ENCODE measurements at places on chromosomes 2 and 18.
A peak's percentile ranks its signal among the peaks of the same experiment; 100 is the strongest.

DNA sequence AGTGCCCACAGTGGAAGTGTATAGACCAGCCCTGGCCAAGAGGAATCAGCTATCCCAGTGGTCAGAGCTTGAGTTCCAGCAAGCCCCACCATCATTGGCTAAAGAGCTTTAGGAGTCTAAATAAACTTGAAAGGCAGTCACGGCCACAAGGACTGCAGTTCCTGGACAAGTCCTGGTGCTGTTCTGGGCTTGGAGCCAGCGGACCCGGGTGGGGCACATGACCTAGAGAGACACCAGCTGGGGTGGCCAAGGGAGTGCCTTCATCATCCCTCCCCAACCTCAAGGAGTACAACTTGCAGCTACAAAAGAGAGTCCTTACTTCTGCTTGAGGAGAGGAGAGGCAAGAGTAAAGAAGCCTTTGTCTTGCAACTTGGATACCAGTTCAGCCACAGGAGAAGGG is 439.8 kb upstream of the TMEFF2 start:
- DNase-seq, result no peak

GRCh38 chr18:70418546-70419311 is 129.9 kb downstream of the SOCS6 start:
- no peak for DNase-seq

GRCh38 chr2:226720948-226721347 is 78.7 kb downstream of the IRS1 start:
- no peak for DNase-seq

DNA sequence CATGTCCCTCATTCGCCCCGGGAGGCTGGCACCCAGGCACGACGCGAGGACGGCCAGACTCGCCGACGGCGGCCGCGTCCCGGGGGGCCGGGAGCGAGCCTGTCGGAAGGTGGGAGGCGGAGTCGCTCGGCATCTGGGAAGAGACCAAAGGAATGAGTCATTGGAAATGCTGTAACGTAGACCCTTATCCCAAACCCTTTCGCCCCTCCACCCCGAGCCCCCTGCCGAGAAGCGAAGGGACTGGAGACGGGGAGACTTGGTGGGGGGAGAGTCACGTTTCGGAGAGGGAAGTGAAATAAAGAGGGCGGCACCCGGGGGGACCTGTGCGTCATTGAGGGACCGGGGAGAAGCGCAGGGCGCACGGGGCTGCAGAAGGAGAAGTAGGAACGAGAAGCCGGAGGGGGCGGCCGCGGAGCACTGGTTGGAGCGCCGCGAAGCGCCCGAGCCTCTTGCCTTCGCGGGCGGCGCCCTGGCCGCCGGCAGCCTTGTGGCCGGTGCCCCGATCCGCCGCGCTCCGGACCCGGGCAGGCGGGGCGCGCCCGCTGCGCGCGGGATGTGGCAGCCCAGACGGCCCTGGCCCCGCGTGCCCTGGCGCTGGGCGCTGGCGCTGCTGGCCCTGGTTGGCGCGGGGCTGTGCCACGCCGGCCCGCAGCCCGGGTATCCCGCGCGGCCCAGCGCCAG is at the start of gene EMILIN2:
TSS of gene EMILIN2 (plus strand) at position 371 of the 681 bp plus-strand sequence. CDS start at position 554, 183 bp downstream.
- peak; percentile 30 for DNase-seq

DNA sequence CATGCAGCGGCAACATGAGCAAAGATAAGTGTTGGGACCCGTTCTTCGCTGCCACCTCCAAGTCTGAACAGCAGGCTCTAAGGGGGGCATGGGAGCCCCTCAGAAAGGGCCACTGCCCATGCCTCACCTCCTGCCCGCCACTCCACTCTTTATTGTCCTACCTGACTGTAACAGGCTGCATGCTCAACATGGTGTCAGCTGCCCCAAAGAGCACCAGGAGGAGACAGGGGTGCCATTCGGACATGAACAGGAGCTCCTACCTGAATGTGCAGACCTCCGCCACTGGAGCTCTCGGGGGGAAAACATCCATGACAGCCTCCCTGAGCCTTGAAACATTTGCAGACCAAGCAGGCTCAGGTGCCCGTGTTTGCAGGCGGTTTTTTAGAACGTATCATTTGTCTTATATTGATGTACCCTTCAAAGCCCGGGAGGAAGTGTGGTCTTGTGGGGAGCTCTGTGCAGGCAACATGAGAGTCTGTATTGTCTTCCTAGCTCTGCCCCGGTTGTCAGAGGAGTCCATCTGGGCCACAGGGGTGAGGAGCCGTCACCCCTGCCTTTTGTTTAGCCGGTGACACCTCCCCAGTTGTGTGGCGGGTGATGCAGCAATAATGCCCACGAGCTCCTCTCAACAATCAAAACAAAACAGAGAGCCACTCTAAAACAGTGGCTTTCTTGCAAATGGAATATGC is 35.1 kb upstream of the CD8A start:
- no peak for DNase-seq

DNA sequence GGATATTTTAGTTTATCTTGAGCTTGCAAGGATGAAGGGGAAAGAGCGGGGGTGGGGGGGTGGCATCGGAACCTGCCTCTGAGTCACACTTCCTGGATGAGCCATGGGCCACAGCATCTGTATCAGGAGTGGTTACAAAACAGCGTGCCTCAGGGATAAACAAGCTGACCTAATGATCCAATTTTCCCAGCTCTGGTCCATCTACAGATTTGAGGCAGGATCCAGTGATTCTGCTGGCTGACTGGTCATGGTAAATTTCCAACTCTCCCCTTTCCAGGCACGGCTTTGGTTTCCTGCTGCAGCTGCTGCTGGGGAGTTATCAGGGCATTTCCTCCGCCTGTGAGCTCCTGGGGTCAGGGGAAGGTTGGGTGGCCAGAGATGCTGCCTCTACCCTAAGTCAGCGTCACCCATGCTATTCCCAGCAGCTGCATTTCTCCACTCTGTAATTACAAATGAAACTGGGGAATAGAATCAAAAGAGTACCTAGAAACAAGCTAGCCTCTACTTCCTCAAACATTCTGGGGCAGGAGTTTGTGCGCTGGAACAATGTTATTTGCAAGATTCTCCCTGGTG is 4.7 kb upstream of the HPCAL1 start:
- DNase-seq, result peak; percentile 43

DNA sequence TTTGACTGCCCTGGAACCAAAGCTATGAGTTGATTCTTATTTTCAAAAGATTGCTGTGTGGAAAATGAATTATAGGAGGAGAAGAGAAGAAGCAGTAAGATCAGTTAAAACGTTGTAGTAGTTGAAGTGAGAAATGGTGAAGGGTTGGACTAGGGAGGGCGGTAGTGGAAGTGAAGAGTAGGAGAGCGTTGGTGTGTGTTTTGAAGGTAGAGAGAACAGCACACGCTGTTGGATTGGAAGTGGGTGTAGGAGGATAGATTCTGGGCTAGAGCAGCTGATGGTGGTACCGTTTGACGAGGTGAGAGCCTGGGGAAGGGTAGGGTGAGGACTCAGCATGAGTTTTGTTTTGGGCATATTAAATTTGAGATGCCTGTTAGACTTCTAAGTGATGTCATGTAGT is 18.4 kb downstream of the RIOK3 start:
- DNase-seq, result no peak

- DNase-seq, result no peak
These were observed 31.2 kb upstream of the CDKL4 start for GRCh38 chr2:39275016-39275415.

GRCh38 chr2:1817256-1818051 is 73.1 kb upstream of the PXDN start:
- peak; percentile 50 for DNase-seq

- peak; percentile 30 for DNase-seq
These were observed 36.4 kb downstream of the COL5A2 start for GRCh38 chr2:189142893-189143759.

DNA sequence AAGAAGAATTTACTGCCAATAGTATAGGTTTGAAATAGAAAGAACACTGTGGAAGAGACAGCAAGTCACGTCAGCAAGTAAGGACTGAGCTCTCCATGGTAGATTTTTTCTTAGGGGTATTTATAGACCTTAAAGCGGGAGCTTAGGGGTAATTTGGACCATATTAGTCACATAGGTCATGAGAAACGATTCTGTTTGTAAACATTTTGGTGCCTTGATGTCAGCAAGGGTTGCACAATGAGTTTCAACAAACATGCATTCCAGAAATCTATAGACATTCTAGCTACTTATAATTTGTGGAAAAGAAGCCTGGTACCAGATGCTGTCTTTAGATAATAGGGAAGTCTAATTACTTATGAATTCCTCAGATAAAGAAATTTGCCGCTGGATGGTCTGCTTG is 624.7 kb downstream of the TDRD15 start:
- DNase-seq, result no peak

DNA sequence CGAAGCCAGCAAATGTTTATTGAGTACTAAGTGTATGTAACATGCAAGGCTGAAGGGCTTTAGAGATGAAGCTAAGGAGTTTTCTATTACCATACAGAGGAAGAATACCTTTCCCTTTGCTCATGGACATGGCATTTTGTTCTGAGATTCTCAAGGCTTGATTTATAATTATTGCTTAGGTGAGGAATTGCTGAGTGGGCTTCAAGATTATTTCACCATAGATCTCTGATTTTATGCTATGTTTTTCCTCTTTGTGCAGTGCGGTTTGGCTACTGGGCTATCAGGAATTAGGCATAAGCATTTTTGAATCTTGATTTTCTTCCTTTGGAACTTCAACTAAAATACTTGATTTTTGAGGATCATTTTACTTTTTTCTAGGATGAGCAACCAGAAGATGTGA is 42.5 kb downstream of the VRK2 start:
- no peak for DNase-seq

DNA sequence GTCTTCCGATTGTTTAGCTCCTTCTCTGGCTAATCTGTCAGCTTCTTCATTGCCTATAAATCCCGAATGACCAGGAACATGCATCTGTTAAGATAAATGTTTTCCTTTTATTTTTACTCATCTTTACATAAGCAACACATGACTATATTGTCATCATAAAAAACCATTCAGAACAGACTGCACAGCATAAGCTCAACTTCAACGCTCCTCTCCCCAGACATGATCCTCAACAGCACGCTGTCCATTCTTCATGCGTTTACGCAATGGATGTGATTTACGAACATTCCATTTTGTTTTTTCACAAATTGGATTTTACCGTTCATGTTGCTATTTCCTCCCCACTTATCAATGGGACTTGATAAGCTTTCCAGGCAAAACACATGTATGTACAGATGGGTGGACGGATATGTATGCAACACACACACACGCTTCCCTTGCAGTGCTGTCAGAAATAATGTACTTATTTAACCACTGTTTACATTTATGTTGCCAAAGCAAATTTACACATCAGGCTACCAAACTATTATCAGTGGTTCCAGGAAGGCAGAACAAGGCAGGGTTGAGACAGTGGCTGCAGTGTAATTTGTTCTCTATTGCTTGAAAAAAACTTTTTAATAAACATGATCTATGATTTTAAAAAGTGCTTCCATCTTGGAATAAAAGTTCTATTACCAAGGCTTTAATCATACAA is 12.2 kb downstream of the RNASEH1 start:
- DNase-seq, result no peak

GRCh38 chr2:144356402-144356801 is 163.5 kb downstream of the ZEB2 start:
- no peak for DNase-seq

- DNase-seq, result no peak
These were observed 147.4 kb upstream of the GPC1 start for GRCh38 chr2:240288087-240288521.

DNA sequence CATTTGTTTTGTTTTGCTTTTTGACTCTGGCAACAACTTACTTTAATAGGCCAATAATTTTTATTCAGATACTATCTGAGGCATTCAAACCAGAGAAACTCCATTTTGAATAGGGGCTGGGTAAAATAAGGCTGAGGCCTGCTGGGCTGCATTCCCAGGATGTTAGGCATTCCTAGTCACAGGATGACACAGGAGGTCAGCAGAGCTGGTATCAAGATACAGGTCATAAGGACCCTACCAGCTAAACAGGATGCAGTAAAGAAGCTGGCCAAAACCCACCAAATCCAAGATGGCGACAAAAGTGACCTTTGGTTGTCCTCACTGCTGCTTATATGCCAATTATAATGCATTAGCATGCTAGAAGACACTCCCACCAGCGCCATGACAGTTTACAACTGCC is 102.2 kb upstream of the XPO1 start:
- DNase-seq, result no peak

- DNase-seq, result no peak
These were observed 227.8 kb upstream of the RBBP8 start for GRCh38 chr18:22705328-22705727.

GRCh38 chr2:25700221-25700660 is 26.9 kb upstream of the DTNB start:
- peak; percentile 21 for DNase-seq

GRCh38 chr2:108447947-108448677 is 894 bp upstream of the GCC2 start:
- no peak for DNase-seq

DNA sequence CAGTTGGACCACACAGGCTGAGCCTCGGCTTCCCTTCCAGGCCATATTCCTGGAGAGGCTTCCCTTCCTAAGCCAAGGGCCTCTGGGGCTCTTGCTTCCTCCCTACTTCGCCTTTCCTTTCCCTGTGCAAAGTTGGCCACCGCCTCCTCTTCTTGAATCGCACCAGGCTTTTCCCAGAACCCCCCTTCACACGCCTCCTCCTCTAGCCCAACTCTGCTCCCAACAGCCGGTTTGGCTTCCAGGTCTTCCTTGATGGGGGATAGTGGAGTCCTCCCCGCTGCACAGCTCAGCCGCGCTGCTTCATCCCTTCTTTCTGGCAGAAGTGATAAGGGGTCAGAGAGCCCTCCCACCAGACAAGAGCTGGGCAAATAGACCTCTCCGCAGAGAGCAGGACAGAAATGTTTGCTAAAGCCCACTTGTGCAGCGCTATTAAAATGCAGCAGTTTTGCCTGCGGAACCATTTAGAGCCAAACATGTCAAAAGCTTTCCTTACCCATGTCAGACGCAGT is 56.4 kb downstream of the SNORC start:
- no peak for DNase-seq

DNA sequence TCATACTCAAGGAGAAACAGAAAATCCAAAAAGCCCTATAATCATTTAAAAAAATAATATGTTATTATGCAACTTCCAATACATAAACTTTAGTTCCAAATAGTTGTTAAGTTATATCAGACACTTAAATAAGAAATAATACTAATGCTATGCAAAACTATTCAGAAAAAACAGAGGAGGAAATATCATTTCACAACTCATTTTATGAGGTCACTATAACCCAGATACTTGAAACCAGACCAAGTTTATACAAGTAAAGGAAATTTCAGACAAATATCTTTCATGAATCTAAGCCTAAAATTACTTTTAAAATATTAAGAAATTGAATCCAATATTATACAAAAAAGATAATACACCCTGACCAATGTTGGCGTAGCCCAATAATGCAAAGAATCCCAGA is 260.8 kb downstream of the CD226 start:
- DNase-seq, result no peak

All from stimulated activated CD4-positive, alpha-beta T cell treated with anti-CD3 and anti-CD28 coated beads, Interleukin-2, amount 100 ng/mL, for 48 hours (primary cell).